ENCODE measurements at places on chromosomes 2 and 18.

- DNase-seq, result no peak
Measured at GRCh38 chr2:158965641-158966040, 2.8 kb upstream of the TANC1 start.

GRCh38 chr2:68320118-68320641 lies 431 bp upstream of the CNRIP1 start:
- DNase-seq, result peak; percentile 93

- DNase-seq, result peak; percentile 9
Measured at GRCh38 chr2:201879996-201880395, 73.7 kb downstream of the CDK15 start.

DNA sequence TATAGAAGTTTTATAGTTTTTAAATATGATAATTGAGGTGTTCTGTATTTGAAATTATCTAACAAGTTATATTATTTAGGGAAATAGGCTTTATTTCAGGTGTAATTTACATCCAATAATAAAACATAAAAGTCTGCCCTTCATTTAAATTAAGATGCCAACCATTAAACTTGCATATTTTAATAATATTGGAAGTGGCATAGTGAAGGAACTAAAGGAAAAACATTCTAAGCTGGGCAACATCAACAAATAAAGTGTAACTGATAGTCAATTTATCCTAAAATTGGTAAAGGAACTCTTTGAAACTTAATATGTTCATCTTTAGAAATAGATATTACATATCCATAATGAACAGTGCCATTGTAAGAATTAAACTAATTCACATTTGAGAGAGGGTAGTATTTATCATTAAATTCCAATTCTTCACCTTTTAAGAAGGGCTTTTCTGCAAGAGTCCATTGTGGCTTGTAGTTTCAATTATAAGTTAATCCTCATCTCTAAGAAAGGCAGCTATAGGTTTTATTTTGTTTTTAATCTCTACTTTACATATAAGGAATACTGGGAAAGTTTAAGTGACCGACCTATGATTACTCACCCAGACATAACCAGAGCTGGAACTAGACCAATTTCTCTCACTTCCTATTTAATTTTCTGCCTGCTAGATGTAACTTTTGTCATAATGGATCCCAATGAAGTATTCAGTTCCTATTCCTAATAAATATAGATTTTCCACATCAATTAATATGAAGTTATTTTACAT lies 401.6 kb downstream of the XIRP2 start:
- DNase-seq, result no peak

DNA sequence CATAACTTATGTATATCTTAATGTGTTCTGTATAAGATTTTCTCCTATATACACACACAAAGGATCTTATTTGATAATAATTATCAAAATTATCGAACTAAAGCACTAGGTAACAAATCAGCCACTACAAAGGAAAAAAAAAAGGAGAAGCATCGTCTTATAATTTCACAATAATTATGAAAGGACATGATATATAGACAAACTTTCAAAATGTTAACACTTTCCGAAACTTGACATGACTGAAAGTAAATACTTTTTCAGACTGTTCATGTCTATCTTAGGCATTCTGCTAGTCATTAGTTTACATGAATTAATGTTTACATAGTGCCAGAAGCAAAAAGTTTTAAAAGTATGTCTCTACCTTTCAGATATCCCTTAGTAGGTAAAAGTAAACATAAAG lies 7.3 kb upstream of the NR4A2 start:
- DNase-seq, result no peak

DNA sequence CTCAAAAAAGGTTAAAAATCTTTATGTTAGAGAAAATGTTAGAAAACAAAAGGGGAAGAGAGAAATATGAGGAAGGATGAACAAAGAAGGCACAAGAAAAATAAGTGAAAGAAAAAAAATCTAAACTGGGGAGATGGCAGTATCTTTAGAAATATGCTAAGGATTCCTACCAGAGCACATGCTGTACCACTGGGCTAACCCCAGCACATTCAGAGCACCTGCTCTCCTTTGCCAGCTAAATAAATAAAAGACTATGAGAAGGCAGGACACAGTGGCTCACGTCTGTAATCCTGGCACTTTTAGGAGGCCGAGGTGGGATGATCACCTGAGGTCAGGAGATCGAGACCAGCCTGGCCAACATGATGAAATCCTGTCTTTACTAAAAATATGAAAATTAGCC lies 92.2 kb upstream of the CDKL4 start:
- DNase-seq, result no peak

DNA sequence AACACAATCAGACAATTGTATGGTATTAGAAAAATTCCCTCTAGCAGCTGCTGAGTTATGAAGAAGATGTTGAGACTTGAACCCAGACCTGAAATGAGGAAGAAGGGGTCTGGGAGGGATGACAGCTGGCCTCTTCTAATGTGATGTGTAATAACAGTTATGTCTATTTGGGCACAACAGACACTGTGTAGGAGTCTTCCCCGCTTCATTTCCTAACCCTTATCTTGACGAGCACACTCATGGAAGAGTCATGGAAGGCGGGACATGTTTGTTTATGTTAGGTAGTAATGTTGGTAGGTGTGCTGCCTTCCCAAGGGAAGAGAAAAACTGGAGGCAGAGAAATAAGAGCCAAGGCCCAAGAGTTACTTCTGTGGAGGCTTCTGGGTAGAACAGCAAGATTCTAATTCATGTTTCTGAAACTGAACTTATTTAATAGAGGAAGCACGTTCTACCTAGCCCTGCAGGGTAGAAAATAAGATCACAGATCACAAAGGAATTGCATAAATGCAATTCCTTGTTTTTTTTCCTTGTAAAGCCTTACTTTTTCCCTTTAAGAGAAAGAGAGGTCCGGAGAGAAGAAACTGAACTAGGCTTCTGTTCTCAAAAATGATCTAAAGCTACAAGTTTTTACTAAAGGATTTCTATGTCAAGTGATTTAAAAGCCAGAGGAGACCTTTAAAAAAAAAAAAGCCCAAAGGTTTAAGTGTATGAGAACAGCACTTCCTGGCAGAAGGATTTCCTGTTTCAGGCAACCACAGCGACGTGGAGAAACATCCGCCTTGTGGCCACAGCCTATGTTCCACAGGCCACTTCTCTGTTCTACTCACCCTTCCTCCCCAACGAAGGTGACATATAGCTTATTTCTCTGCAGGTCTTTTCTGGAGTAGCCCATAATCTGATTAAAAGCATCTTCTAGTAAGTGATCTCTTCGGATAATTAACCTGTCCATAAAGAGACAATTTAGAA lies 68.5 kb upstream of the STK17B start:
- DNase-seq, result no peak

- DNase-seq, result no peak
Measured at GRCh38 chr18:9325716-9326115, 8.9 kb upstream of the TWSG1 start.

DNA sequence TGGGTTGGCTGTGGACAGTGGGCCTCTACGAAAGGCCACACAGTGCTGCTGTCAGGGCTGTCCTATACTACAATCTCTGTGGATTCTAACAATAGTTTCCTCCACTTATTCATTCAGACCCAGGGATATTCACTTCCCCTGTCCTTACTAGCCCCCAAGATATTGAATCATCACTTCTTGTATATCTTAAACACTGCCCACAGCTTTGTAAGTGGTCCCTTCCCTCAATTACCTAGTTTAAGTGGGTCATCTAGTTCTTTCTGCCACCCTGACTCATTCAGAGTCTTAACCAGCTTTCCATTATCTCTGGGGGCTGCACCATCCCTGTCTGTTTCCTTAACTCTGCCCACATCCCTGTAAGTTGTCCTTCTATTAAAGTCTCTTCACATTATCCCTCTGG lies 69.2 kb downstream of the CD28 start:
- DNase-seq, result no peak

- DNase-seq, result no peak
Measured at GRCh38 chr2:11375689-11376027, 31.2 kb upstream of the ROCK2 start.

DNA sequence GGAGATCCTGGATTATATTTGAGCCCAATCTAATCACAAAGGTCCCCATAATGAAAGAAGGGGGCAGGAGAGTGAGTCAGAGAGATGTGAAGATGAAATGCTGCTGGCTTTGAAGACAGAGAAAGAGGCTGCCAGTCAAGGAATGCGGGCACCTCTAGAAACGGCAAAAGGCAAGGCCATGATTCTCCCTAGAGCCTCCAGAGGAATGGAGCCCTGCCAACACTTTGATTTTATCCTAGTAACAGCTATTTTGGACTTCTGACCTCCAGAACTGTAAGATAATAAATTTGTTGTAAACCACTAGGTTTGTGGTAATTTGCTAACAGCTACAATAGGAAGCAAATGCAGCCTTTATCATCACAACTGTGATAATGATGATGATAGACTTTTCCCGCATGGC lies 32.9 kb downstream of the LBH start:
- no peak for DNase-seq

DNA sequence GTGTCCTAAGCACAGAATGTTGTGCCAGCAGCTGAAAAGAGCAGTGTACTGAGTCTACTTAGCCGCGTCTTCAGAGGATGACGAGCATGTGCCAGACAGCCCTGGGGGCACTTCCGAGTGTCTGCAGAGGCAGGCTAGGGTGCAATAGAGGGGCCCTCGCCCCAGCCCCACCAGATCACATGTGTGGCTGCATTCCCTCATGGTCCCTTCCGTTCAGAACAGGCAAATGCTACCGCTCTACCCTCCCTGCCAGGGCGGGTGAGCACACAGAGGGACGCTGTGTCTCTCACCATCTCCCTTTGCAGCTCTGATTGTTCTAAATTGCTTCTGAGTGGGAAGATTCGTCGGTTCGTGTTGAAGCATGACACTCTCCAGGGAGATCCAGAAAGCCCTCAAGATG lies 212.2 kb upstream of the RAB12 start:
- no peak for DNase-seq

DNA sequence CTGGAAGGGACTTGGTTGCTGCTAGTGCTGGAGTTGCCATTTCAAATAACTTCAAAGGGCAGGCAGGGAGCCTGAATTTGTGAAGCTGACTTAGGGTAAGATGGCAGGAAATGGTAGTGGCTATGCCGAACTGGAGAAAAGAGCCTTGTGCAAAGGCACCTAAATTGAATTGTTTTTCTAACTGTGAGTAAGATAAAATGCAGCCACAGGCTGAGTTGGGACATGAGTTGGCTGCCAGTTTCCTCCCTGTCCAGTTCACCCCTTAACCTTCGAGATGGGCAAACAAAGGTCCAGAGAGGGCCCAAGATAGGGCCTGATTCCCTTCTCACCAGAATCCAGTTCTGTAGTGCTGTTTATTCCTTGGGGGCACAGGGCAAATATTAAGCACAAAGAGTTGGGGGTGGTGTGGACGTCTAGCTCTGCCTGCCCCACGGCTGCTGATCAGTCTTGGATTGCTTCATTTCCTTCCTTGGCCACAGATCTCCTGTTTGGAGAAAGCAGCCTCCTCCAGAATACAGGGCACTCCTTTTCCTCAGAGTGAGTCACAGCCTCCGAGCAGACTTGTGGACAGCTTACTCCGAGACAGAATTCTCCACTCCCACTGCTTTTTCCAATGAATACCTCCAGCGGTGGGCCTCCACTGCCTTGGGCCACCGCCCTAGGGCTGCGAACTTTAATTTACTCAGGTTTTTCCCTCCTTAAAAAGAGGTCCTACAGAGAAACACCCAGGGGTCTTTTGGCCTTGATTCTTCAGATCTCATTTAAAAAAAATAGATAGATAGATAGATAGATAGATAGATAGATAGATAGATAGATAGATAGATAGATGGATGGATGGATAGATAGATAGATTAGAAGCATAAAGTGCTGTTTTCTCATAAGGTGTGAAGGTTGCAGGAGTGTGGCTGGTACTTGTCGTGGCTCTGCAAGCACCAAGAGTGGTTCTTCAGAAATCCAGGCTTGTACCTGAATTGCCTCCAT lies 18.4 kb upstream of the SLC20A1 start:
- no peak for DNase-seq

- no peak for DNase-seq
Measured at GRCh38 chr18:58661423-58661822, 9.8 kb upstream of the MALT1 start.

DNA sequence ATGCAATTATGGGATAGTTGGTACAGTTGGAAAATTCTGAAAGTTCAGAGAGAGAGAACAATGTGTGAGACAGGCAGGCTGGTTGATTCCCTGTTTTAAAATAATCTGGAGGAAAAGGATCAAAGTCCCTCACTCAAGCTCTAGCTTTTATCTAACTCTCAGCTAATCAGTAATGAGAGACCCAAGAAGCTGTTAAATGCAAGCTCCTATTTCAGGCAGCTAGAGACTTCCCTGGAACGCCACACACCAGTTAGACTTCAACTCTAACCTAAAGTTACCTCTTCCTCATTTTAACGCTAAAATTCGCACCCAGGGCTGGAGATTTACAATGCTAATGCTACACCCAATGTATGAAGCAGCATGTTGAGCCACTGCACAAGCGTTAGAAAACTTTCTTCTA lies 243.1 kb downstream of the EN1 start:
- no peak for DNase-seq

GRCh38 chr18:76055578-76055977 lies 439.5 kb downstream of the ZNF516 start:
- DNase-seq, result no peak

DNA sequence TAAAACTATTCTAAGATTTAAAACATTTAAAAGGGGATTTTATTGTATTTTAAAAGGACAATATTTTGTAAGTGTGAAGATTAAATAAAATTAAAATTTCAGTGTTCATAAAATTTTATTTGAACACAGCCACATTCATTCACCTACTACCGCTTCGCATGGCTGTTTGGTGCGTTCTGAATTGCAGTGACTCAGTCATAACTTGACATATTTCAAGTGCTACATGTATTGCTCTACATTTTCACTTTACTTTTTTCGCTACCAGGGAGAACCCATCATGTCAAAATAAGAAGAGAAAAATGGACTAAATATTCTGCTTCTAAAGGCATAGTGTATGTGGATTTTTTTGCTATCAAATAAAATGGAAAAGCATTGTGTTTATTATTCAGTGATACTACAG lies 8.7 kb downstream of the PTH2R start:
- no peak for DNase-seq

DNA sequence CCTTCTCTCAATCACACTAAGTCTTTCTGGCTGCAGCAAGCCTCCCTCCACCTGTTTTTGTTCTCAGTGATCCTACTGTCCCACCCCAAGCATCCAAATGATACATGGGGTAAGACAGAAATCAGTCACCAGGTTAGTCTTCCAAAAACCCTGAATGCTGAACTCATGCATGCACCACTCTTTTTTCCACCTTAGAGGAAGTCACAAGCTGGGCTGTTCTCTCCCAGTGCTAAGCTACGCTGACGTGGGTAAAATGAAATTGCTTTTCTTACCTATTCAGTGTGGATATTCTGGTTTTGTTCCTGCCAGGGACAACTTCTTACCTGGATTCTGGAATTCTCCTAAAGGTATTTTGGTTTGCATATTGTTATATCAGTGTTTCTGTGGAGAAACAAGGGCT lies 54.2 kb downstream of the LANCL1 start:
- no peak for DNase-seq

- no peak for DNase-seq
Measured at GRCh38 chr18:2570772-2571199, 519 bp downstream of the METTL4 start.

- no peak for DNase-seq
Measured at GRCh38 chr2:164015328-164016123, 279.7 kb upstream of the FIGN start.

- no peak for DNase-seq
Measured at GRCh38 chr18:63107931-63108330, 211.6 kb downstream of the BCL2 start.

- DNase-seq, result no peak
Measured at GRCh38 chr2:17800693-17801458, 15.4 kb upstream of the MSGN1 start.

GRCh38 chr2:23625726-23626125 lies 240.7 kb downstream of the KLHL29 start:
- no peak for DNase-seq

GRCh38 chr2:57444752-57445430 lies 601.7 kb upstream of the VRK2 start:
- DNase-seq, result no peak

GRCh38 chr18:78410094-78410786 lies 569.4 kb upstream of the SALL3 start:
- no peak for DNase-seq
